Hematopoietic multipotent progenitor cell treated with erythropoietin and hydrocortisone succinate and interleukin-3 and kit ligand, for 6 days (in vitro differentiated cells): ENCODE measurements at places on chromosomes 11 and 22.

DNA sequence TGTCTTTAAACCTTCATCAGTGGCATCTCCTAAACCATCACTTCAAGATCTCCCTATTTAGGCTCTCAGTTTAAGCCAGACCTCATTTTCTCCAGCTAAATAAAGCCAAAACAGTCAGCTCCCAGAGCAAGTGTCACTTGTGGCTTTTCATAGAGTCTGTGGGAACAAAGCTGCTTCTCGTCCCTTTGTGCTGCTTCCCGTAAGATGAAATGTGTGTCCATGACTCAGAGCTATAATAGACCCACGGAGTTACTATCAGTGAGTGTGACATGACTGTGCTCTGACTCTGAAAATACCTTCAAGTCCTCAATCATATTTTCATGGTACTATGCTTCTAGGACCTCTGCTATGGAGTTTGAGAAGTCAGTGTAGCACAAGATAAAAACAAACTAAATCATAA lies 57.3 kb upstream of the SLN start:
- no peak for DNase-seq

DNA sequence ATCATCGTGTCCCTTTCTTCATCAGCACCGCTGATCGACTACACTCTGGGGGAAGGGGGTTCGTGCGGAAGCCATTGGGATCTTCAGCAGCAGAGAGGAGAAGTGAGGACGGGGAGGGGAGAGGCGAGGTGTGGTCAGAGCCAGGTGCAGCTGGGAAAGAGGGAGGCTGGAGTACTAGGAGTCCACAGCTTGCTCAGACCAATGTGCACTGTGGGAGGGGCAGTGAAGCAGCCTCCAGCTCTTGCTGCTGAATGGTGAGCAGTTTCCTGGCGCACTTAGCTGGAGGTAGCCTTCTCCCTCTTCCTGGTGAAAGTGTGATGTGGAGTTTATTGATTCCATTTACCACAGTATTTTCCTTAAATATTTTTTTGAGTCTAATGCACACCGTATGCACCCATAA lies 99.0 kb upstream of the NECTIN1 start:
- DNase-seq = no peak

DNA sequence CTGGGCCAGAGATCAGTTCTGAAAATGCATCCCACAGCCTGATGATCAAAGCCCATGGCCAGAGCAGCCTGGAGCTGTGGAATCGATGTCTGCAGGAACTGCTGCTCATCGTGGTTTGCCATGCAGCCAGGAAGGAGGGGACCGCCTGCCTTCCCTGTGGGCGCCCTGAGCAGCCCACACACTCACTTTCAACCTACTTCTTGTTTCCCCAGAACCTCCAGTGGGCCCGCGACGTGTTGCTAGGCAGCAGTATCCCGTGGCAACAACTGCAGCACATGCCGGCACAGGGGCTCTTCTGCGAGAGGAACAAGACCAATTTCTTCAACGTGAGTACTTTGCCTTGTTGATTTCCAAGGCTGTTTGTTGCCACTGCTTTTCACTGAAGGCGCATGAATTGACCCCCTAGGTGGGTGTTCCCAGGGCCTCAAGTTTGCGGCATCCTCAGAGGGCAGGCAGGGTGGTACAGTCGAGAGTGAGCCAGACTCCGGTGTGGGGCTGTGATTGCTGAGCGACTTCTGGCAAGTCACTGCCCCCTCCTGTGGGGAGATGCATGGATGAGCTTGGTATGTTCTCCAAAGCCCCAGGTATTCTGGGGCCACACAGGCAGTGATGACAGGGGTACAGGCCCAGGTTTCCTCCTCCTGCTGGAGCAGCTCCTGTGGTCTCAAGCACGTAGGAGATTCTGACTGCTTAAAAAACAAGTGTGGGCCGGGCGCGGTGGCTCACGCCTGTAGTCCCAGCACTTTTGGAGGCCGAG lies 47.0 kb upstream of the SUSD2 start:
- DNase-seq = peak; percentile 37

DNA sequence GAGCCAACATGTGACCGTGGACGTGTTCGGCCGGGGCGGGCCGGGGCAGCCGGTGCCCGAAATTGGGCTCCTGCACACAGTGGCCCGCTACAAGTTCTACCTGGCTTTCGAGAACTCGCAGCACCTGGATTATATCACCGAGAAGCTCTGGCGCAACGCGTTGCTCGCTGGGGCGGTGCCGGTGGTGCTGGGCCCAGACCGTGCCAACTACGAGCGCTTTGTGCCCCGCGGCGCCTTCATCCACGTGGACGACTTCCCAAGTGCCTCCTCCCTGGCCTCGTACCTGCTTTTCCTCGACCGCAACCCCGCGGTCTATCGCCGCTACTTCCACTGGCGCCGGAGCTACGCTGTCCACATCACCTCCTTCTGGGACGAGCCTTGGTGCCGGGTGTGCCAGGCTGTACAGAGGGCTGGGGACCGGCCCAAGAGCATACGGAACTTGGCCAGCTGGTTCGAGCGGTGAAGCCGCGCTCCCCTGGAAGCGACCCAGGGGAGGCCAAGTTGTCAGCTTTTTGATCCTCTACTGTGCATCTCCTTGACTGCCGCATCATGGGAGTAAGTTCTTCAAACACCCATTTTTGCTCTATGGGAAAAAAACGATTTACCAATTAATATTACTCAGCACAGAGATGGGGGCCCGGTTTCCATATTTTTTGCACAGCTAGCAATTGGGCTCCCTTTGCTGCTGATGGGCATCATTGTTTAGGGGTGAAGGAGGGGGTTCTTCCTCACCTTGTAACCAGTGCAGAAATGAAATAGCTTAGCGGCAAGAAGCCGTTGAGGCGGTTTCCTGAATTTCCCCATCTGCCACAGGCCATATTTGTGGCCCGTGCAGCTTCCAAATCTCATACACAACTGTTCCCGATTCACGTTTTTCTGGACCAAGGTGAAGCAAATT lies 1.8 kb downstream of the FUT4 start:
- DNase-seq = no peak

- no peak for DNase-seq
Observed at GRCh38 chr22:46858181-46858771, 95.8 kb downstream of the TBC1D22A start.

- peak; percentile 63 for DNase-seq
Observed at GRCh38 chr11:26276798-26277424, 55.0 kb upstream of the ANO3 start.

GRCh38 chr11:115941044-115941443 lies 436.8 kb upstream of the CADM1 start:
- no peak for DNase-seq

DNA sequence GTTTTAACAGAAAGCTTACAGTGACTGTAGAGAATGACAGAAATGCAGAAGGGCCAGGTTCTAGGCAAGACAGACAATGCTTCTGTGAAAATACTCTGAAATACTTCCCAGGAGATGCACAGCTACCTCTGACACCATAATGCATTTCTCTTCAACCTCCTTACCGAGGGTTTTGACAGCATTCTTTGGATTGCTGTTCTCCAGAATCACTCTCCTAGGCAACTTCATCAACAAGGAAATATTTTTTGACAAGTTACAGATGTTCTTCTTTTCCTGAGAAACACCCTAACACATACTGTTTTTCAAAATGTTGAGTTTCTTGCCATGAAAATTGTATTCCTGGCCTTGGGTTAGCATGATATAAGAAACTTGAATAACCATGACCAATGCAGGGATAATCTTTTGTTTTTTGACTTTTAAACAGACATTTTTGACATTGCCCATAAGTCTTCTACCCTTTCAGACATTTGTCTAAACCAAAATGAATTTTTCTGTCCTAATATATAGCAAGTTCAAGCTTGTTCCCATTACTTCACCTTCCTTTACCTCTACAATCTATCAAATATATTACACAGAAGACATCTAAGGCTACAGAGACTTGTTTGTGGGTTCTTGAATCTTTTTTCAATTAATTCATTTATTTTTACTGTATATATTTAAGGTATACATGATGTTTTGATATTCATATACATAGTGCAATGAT lies 108.1 kb downstream of the CCDC34 start:
- no peak for DNase-seq

GRCh38 chr22:17112491-17113042 lies 8.6 kb downstream of the TMEM121B start:
- DNase-seq = no peak
